Posterior cingulate gyrus (tissue), 11 donors: ENCODE measurements at places on chromosomes 11 and 22.

- DNase-seq = no peak
Measured at GRCh38 chr22:35839841-35840301, 122.2 kb downstream of the APOL5 start.

DNA sequence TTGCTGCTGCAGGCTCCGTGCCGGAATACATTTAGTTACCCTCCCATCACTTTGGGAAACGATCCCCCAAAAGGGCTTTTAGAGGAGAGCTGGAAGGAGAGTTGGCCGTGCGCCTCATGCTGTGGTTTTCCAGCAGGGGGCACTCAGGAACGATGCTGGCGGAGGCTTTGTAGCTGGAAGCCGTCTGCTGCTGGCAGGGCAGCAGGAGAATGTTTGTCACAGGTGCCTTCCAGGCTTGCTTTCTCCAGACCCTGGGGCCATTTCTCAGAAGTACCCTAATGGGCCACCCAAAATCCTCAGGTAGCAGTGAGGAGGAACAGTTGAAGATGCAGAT, 30.0 kb upstream of the CABP7 start:
- DNase-seq = peak; percentile 83

DNA sequence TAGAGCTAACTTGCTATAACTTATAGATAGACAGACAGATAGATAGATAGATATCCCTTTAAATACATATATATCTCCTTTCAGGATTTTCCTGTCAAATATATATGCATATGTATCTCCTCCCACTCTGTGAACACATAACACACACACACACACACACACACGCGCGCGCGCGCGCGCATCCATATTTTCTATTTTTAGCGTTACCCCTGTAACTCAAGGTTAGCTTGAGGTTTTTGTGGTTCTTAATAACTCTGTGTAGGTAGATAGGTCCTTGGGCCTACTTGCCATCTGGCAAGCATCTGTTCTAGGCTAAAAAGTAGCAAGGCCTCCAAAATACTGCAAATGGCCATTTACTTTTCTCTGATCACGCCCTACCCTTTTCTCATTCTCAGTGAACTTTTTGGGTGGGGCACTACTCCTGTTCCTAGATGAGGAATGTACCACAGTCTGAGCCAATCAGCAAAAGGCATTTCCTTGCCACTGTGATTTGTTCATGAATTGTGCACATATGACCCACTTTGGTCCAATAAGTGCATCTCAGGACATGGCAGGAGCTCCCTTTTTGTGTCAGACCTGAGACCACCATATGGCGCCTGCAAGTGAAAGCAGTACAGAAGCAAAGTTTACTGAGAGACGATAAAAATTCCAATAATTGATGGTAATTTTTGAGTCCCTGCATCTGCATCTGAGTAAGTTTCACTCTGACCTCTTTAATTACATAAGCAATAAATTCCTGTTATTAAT, 740.5 kb upstream of the API5 start:
- no peak for DNase-seq

GRCh38 chr11:76186776-76187279, 19.5 kb downstream of the WNT11 start:
- no peak for DNase-seq

DNA sequence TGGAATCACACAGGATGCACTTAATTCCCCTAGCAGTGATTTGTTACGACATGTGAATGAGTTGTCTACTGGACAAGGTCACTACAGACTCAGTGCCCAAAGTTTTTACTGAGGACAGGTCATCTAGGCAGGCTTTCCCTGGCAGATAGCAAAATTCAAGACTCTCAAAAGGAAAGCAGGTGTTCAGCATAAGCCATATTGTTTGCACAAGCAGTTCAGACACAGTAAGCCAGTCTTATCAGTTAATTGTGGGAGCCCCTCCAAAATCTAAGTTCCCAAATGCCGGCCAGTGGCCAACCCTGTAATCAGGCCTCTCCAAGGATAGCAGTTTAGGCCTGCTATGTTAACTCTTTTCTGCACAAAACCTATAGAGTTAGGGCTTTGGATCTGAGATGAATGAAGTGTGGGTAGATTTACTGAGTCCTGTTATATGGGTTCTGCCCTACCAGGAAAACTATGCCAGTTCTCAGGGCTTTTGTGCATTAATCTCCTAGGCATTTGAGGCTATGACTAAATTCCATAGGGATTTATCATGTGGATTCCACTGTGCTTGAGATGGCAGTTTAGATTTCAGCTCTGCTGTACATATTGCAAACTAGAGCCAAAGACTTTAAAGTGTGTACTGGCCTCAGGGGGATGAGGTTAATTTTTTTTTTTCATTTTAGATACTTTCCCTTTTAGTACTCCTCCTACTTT, 4.8 kb upstream of the ARHGEF12 start:
- DNase-seq = no peak
